Thoracic aorta (tissue), 2 donors: ENCODE measurements at places on chromosomes 16 and 17. TPM values are rescaled to one million over a fixed set of nuclear protein-coding genes. Genes with fewer than 3 reads are reported as not detected.

- no peak for DNase-seq
Observed at GRCh38 chr17:76757256-76757655, 19.3 kb downstream of the MFSD11 start.

- DNase-seq: no peak
Observed at GRCh38 chr16:87150681-87151280, 166.4 kb downstream of the C16orf95 start.

GRCh38 chr17:4899341-4900230, at the start of gene C17orf107:
TSS of gene C17orf107 (plus strand) at chr17:4899536. CDS start at chr17:4899763, 227 bp downstream.
- peak; percentile 75 for DNase-seq

CPHXL2 gene
- total RNA-seq: not detected

GRCh38 chr16:84617041-84617790, 662 bp downstream of the COTL1 start:
- no peak for DNase-seq

GRCh38 chr17:55283256-55283965, 18.7 kb downstream of the HLF start:
- no peak for DNase-seq

CCDC40 gene
- 4.4 TPM for total RNA-seq

DNA sequence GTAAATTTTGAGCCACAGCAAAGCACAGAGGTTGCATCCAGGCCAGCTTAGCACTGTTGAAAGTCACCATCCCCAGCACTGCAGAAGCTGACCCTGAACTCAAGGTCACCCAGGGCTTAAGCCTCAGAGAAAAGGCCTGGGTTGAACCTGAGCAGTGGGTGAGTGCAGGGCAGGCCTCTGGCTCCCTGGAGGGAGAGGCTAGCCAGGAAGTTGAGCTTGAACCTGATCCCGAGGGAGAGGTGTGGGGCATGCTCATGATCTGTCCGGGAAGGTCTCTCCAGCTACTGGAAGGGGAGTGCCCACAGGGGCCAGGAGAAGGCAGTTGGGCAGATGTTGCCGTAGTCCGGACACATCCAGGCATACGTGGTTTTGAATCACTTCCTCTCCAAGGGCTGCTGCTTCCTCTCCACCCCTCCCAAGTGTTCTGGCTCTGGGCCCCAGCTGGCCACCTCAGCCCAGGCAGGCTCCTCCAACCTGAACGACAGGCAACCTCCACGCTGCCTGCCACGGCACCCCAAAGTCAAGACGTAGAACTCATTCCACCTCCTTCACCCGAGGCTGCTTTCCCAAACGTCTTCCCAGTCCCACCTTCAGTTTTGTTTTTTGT, 18.4 kb downstream of the CARHSP1 start:
- no peak for DNase-seq
